ENCODE measurements at places on chromosomes 11 and 22.

DNA sequence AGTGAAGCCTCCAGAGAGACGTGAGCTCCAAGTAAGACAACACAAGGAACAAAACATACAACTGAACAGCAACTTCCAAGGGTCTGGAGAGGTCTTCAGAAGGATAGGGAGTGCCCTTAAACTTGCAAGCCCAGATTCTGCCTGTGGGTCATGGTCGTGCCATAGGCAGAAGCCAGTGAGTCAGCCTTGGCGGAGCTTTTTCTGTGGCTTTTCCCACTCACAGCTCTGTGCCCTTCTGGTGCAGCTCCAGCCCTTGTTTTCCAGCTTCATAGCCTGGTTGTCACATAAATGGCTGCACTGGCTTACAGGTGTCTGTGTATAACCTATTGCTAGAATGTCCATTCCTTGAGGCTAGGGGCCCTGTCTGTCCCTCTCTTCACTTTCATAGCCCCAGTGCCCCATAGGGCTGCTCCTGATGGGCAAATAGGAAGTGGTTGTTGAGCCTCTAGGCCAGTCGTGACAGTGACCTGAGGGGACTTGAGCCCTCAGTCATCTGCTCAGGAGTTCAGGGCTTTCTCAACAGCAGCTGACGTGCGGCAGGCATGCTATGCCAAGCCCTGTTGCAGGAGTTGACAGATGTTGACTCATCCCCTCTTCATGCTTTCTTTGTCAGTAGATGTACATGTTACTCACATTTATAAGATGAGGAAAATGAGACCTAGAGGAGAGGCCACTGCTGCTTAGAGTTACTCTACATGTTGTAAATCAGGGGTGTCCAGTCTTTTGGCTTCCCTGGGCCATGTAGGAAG, 7.4 kb downstream of the MED15 start:
- DNase-seq = no peak

DNA sequence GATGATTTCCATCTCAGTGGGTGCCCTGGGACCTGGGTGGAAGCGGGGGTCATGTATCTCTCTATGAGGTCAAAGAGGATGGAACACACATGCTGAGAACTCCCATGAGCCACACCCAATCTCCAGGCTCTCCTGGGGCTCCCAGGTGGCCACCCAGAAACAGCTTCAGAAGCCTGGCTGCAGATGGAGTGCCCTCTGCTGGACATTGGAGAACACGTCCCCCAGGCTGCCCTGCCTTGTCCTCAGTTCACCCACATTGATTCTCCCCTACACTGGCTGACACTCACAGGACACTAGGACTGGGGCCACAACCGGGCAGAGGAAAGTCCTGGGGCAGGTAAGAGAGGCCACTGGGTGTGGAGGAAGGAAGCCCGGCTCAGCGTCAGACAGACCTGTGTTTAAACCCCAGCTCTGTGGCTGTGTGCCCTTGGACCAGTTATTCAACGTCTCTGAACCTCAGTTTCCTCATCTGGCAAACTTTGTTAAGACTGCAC, 4.5 kb upstream of the NOL12 start:
- peak; percentile 71 for DNase-seq

DNA sequence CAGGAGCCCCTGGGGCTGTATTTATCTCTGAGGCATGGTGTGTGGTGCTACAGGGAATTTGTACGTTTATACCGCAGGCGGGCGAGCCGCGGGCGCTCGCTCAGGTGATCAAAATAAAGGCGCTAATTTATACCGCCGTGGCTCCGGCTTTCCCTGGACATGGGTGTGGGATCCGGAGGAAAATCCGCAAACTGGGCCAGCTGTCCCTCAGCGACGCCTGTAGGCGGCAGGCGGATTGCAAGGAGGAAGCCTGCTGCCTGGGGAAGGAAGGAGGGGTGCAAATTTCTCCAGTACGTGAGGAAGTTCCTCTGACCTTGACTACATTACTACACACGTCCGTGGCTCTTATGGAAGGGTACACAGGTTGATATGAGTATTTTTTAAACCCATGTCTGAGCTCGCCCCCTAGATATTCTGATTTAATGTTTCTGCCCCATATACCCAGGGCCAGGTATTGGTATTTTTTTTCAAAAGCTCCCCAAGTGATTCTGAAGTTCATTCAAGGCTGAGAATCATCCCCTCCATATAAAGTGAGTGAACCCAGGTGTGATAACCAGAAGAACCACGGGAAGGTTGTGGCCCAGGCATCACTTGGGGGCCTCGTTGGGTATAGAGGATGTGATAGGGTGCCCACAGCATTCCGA, 2.8 kb downstream of the MYOD1 start:
- DNase-seq = no peak

DNA sequence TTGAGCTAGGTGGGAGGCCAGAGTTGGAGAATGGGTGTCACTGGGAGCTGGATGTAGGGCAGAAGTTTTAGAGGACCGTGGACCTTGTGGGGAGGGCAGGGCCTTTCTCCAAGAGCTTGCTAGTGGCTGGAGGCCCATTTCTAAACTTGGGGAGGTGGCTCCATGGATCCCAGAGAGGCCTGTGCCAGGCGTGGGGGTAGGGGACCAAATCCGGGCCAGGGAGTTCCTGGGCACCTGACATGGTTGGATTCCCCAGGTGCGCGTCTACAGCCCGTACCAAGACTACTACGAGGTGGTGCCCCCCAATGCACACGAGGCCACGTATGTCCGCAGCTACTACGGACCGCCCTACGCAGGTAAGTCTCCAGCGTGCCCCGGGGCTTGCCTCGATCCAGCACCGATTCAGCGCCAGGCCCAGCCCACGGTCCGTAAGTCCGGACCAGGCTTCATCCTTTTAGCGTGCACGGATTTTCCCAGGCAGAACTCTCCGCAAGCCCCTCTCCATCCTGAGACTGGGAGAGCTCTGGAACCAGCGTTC, 14.2 kb downstream of the PLEKHB1 start:
- no peak for DNase-seq

- no peak for DNase-seq
Measured at GRCh38 chr11:126808296-126808695, 192.3 kb downstream of the KIRREL3 start.

All from germinal center (tissue), 1 donor.